ENCODE measurements at places on chromosomes 3 and 15.

DNA sequence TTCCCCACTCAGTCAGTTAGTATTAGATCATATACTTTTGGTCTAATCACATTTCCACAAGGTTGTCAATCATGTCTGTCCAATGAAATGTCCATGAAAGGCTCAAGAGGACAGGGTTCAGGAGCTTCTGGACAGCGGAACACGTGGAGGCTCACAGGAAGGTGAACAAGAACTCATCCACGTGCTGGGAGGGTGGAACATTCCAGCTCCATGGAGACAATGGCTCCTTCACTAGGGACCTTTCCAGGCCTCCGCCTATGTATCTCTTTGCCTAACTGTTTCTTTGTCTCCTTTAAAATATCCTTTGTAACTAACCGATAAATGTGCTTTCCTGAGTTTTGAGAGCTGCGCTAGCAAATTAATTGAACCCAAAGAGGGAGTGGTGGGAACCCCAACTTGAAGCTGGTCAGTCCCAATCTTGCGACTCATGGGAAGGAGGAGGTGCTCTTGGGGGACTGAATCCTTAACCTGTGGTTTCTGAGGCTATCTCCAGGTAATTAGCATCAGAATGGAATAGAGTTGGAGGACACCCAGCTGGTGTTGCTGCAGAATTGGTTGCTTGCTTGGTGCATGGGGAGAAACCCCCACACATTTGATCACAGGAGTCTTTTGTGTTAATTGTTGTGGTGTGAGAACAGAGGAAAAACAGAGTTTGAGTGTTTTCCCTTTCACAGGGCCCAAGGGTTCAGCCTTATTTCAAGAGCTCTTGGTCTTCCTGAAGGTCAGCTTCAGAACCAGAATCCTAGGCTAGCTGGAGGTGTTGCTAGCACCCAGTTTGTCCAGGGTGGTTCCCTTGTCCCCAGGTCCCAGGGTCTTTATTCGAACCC, 3.0 kb upstream of the TKT start:
- DNase-seq = no peak

GRCh38 chr15:67174864-67175573, 79.4 kb downstream of the AAGAB start:
- DNase-seq = no peak

GRCh38 chr15:76512971-76513370, 176.4 kb downstream of the ISL2 start:
- DNase-seq = no peak

GRCh38 chr3:100602506-100603444, 6.6 kb upstream of the ADGRG7 start:
- no peak for DNase-seq

DNA sequence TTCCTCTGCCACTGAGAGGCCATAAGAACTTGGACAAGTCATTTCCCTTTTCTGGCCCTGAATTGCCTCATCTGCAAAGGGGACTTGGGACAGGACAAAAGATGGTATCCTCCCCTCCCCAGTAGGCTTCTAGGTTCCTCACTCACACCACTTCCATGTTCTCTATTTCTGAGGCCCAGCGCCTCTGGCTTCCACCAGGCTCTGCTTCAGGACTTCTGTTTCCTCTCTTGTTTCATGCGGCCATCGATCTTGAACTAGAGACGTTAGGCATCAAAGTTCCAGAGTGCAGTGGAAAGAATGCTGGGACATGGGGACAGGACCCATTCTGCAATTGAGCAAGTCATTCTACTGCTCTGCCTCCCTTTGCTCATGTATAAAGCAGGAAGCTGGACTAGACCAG, 1.7 kb downstream of the TM4SF4 start:
- DNase-seq = no peak

- DNase-seq = no peak
These were observed 182.3 kb downstream of the OR4M2 start for GRCh38 chr15:22262613-22263020.

GRCh38 chr15:99931703-99932603, 198.7 kb upstream of the LYSMD4 start:
- no peak for DNase-seq

DNA sequence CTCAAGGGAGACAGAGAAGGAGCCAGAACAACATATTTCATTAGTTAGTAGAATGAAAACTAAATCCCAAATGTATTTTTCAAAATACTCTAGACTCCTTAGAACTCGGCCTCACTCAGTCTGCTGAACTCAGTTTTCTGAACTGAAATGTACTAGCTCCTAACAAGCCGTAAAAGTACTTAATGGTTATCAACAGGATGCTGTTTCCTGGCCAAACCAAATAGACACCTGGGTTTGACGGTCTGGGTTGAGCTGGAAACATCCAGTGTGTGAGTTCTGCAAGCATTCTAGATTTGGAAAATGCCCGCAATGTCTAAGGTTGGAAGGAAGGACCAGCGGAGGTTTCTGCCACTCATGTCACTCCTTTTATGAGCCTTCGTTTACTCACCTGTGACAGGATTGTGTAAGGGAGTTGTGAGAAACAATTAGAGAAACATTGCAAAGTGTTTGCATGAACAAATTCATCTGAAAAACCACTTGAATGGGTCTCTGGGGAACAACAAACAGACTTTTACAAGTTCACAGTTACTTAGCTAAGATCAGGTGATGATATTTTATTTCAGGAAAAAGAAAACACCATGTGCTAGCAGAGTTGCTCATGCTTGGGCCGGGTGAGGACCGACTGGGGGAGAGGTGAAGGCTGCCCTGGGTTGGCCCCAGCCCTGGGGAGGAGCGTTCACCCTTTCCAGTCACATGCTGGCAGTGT, 151.0 kb downstream of the ALDH1A2 start:
- no peak for DNase-seq

GRCh38 chr3:29515451-29515850, 234.6 kb downstream of the RBMS3 start:
- DNase-seq = no peak

GRCh38 chr3:127064391-127065137, 81.6 kb downstream of the PLXNA1 start:
- DNase-seq = no peak

DNA sequence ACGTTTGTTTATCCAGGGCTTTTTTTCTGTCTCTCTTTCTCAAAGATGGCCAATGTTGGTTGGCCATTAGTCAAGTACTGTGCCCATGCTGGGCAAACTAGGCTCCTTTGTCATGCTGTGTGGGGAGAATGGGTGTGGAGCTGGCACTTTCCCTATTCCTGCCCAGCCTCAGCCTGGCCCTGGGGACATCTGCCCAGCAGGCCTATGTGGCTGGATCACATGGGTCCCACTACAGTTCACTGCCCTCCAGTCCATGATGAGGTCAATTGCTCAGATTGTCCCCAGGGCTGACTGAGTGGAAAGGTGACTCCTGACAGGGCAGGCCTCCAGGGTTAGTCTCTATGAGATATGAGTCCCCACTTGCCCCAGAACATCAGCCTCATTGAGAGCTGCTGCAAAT, 54.4 kb upstream of the HERC1 start:
- DNase-seq = no peak

- DNase-seq = no peak
These were observed 5.6 kb downstream of the IGDCC3 start for GRCh38 chr15:65371976-65372786.

GRCh38 chr3:42651248-42652091, 2.0 kb upstream of the ZBTB47 start:
- DNase-seq = no peak

- no peak for DNase-seq
These were observed 37.2 kb downstream of the DET1 start for GRCh38 chr15:88509321-88509720.

- DNase-seq = no peak
These were observed 19.6 kb downstream of the CEP63 start for GRCh38 chr3:134505485-134505884.

DNA sequence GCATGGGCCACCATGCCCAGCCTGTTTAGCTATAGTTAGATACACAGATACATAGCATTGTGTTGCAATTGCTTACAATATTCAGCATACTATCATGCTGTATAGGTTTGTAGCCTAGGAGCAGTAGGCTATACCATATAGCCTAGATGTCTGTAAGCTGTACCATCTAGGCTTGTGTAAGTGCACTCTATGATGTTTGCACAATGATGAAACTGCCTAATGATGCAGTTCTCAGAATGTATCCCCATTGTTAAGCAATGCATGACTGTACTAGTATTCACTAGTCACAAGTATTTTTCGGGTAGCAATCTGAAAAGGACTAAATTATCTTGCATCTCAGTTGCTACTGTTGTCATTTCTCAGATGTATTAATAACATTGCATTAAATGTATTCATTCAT, 16.0 kb downstream of the PIGB start:
- DNase-seq = no peak

DNA sequence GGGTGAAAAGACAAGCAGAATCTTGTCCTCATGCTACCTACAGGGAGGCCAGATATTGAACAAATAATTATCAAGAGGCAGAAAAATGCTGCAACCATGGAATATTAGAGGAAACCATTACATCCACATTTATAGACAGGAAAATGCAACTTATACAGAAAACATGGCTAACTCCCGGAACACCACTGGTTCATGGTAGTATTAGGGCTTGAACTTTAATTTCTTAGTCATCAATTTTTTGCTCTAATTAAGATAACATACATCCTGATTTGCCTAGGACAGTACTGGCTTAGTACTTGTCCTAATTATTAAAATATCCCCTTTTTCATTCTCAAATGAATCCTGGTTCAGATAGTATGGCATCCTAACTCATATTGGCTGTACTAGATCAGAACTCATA, 76.3 kb upstream of the TGFBR2 start:
- no peak for DNase-seq

- DNase-seq = no peak
These were observed 96.3 kb downstream of the TPRG1 start for GRCh38 chr3:189267981-189268613.

DNA sequence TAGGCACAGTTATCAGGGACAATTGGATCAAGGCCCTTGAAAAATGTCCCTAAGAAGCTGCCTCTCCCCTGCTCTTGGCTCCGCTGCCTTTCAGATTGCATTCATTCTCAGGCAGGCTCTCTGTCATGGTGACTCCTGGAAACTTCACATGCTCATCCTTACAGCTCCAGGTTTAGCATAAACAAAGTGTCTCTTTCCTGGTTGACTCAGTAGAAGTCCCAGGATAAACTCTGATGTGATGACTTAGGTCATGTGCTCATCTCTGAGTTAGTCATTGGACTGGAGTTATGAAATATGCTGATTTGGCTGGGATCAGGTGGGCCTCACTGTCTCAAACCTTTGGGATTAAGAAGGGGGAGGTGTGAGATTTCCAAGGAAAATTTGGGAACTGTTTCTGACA, 243.8 kb downstream of the ZNF621 start:
- DNase-seq = no peak

DNA sequence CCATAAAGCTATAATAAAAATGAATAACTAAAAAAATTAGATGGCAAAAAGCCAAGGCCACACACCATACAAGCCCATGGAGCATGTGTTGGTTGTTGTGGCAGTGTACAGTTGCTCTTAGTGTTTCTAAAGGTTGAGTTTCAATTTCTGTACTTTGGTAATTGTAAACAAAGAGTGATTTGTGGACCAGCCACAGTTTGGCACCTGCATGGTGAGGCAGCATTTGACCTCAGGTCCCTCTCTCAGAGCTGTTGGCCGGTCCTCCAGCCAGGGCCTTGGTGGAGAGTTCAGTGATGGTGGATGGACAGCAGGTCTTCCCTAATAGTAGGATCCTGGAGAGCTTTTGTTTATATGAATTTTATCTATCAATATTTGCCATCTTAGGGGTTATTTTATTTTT, 5.6 kb downstream of the ACAD9 start:
- no peak for DNase-seq

DNA sequence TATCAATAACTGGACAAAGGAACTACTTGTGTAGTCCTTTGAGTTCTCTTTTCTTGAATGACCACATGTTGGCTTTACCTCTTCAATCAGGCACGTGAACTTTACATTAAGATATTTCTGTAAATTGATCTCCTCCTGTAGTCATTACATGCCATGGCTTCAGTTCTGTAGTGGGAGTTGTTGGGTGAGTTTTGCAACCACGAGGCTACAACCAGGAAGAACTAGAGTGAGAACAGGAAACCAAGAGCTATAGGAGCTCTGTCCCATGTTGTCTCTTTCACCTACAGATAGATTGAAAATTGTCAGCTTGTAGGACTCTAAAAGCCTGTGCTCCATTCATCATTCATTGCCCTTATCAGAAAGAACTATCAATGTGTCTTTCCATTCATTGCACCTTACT, 2.0 kb downstream of the RSRC1 start:
- no peak for DNase-seq

DNA sequence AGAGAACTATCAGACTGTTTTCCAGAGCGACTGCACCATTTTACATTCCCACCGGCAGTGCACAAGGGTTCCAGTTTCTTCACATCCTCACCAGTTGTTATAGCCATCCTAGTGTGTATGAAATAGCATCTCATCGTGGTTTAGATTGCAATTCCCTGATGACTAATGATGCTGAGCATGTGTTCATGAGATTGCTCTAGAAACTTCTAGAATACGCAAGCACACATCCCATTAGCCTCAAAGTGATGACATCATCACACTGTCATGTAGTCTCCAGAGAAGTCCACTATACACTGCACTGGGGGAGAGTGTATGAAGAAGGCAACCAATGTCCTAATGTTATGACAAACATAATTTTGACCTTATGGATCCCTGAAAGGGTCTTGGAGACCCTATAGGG, 30.1 kb downstream of the FBLN2 start:
- no peak for DNase-seq

- no peak for DNase-seq
These were observed 111.3 kb downstream of the DCLK3 start for GRCh38 chr3:36653095-36653494.

- DNase-seq = no peak
These were observed 1026.2 kb downstream of the NAALADL2 start for GRCh38 chr3:175885231-175885766.

DNA sequence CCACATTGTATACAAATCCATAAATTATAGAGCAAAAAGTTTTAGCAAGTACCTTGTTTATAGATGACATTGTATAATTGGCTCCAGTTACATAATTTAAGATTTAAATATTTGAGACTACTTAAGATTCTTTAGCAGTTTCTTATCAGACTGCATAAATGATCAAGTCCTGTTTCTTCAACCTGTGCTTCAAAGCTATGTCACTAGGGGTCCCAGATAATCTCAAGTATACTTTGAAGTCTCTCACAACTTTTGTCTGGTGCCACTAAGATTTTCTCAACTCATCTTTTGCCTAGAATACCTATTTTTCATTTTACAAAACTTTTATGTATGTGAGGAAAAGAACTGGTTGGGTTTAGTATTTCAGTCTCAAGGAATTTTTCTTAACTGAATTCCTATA, 205.5 kb downstream of the STAG1 start:
- DNase-seq = no peak

DNA sequence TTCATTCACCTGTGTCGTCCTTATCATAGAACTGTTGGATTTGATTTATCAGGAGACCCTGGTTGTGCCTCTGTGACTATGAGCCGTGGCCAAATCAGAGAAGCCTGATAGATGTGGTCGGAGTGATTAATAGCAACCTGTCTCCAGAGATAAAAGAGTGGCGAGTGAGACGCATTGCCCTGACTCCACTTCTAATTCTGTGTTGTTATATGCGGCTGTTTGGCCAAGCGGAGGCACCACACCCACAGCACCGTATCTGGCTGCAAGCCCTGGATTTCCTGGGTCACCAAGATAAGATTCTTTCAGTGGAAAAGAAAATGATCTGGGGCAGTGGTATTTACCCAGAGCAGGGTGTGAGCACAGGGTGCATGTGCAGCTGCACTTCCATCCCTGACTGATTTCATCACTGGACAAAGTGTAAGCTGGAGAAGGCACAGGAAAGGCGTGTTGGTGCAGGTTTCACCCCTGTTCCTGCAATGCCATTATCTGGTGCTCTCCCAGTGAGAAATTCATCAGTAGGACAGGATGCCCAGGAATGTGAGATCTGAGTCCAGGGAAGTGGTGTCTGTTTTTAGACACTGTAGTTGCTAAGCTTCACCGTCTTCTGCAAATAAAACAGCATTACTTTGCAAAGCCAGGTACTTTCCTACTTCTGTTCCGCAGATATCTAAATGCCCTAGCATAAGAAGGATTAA, 84.6 kb downstream of the CD47 start:
- DNase-seq = no peak

Data from CMK (cell line).